Activated CD4-positive, CD25-positive, alpha-beta regulatory T cell treated with anti-CD3 and anti-CD28 coated beads, Interleukin-2, amount 50 U/mL, for 16 hours (primary cell): ENCODE measurements at places on chromosomes 3 and 15.

DNA sequence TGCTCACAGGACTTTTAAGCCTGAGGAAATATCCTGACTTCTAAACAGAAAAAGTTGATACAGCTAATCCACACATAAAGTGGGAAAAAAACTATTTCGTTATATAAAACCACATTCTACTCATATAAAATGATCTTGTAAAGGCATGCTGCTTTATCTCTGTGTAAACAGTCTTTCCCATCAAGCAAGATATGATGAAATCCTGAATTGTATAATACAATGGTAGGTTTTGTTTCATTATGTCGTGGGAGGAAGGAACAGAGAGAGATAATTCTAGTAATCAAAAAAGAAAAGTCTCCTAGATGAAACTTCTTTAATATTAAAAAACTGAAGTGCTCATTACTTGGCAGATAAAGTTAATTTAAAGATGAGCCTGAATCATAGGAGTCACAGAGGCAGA lies 92.6 kb upstream of the SNTN start:
- DNase-seq: no peak

GRCh38 chr3:72678867-72679266 lies 169.4 kb downstream of the SHQ1 start:
- DNase-seq: no peak

GRCh38 chr3:97825101-97825500 lies 3.3 kb downstream of the CRYBG3 start:
- DNase-seq: no peak

GRCh38 chr3:1531981-1532380 lies 439.2 kb downstream of the CNTN6 start:
- no peak for DNase-seq

- DNase-seq: no peak
These were observed 1055.2 kb downstream of the IGSF11 start for GRCh38 chr3:117979466-117979865.

DNA sequence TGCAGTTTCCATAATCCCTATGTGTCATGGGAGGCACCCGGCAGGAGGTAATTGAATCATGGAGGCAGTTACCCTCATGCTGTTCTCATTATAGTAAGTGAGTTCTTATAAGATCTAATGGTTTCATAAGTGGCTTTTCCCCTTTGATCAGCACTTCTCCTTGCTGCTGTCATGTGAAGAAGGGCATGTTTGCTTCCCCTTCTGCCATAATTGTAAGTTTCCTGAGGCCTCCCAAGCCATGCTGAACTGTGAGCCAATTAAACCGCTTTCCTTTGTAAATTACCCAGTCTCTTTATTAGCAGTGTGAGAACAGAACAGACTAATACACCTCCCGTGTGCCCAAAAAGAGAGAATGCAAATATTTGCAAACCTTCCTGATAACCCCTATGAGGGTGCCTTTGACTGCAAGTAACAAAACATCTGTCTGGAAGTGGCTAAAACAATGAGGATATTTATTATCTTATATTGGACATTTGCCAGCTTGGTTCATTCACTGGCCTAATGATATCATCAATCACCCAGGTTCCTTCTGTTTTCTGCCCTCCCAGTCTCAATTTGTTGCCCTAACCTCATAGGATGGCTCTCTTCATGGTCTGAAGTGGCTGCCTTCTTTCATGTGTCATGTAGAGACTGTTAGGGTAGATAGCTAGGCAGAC lies 68.7 kb downstream of the BHLHE40 start:
- no peak for DNase-seq

GRCh38 chr15:83039206-83039605 lies 27.8 kb upstream of the C15orf40 start:
- DNase-seq: no peak

- no peak for DNase-seq
These were observed 13.8 kb downstream of the RIOX2 start for GRCh38 chr3:97958396-97958795.
